ENCODE measurements at places on chromosomes 2 and 18.

GRCh38 chr2:120986898-120987650 is 251.4 kb downstream of the GLI2 start:
- no peak for DNase-seq

DNA sequence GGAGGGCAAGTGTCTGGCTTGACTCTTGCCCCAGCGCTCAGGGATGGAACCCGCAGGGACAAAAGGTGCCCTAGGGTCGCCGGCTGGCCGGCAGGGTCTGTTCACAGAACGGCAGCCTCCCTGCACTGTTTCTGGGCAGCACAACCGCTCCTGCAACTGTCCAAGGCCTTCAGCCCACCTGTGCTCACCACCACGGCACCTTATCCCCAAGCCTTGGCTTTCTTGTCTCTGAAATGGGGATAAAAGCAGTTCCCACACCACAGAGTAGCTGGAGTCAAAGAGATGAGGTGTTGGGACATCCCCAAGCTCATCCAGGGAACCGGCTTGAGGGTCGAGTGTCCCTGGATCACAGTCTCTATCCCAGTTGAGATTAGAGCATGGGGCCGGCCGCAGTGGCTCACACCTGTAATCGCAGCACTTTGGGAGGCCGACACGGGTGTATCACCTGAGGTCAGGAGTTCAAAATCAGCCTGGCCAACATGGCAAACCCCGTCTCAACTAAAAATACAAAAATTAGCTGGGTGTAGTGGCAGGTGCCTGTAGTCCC is 4.7 kb downstream of the SNORC start:
- DNase-seq, result no peak

DNA sequence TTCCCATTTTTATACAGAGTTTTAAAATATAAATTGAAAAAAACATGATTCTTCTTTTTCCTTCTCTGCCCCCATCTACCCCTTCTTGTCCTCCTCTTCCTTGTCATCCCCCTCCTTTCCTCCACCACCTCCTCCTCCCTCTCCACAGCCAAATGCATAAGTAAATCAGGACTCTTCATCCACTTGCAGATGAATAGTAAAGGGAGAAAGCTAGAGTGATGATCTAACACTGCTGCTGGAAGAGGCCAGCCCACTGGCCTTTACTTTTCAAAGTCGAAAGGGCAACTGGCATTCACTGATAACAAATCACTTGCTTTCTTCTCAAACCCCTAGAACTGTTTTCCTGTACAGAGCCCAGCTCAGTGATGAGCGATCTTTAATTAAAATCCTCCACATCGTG is 205.8 kb downstream of the PDE1A start:
- no peak for DNase-seq

GRCh38 chr2:199456383-199457146 is 1.2 kb downstream of the SATB2 start:
- no peak for DNase-seq

DNA sequence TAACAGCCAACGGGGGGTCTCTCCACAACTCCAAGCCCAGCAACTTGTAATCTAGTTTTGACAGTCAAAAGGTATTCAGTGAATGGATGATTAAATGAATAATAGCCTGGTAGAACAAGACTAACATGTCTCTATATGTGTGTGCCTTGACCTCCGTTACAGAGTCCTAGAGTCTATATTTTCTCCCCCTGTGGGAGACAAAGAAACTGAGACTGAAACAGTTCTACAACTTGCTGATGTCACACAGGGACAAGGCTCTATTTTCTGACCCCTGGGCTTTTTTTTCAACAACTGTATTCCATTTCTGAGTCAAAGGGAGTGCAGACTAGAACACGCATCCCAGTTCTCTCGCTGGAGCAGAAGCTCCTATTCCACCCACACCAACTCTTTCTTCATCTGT is 223.6 kb upstream of the AGAP1 start:
- DNase-seq, result no peak

GRCh38 chr2:191245869-191246531 is 796 bp downstream of the MYO1B start:
- DNase-seq, result no peak

GRCh38 chr18:64674694-64675093 is 525.8 kb upstream of the LINC00305 start:
- no peak for DNase-seq

DNA sequence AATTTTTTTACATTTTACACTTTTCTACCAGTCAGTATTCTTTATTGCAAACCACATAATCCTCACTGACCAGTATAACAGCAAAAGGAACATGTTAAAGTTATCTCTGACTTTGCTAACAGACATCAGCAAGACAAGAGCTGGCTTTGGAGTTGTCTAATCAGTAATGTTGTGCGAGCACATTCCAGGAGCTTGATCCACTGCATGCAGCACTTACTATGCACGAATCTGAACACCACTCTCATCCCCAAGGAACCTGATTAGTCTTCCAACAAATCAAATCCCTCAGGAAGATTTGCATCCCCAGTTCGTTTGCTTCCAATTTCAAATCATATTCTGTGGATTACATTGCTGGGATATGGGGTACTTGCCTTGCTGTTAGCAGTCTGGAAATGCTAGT is 269.3 kb upstream of the EPC2 start:
- no peak for DNase-seq

DNA sequence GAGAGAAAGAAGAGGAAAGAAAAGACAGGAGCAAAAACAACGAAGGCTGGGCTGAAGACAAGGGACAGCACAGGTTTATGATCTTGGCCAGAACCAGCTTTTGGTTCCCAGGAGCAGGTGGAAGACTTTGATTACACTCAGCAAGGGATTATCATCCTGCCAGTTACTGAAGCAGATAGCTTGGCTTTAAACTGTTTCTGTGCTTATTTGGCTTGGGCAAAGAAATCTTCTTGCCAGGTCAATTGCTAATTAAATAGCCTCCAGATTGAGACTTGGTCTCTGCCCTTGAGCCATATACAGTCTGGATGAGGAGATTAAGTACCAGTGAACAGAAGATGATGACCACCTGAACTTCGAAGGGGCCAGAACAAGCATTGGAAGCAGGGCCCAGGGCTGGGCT is 22.3 kb upstream of the GRP start:
- DNase-seq, result no peak

DNA sequence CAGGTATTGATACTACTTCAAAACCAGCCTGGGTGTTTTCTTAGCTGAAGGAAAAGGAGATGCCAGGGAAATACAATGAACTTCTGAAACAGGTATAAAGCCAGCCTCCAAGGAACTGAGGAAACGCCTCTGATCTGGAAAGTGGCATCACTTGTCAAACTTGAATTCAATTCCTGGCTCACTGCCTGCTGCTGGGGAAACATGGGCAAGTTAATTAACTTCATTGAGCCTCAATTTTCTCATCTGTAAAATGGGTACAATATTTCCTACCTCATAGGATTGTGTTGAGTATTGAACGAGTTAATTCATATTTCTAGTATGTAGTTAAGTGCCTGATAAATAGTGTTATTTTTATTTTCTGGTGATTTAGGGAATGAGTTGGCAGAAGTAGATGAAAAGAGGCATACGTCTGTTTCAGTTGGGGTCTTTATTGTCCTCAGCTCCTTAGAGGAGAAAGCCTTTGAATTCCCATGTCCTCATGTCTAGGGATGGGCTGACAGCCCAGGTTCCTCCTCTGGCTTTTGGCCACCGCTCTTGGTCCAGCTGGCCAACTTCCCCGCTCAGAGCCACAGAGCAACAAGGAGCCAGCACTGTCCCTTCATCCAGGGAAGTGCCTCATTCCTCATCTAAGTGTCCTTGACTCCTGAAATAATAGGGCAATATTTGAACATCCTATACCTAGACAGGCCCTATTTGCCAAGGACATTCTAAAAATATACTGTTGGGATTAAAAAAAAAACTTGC is 210.5 kb upstream of the GATA6 start:
- DNase-seq, result no peak

GRCh38 chr18:9827211-9827792 is 58.5 kb upstream of the TXNDC2 start:
- no peak for DNase-seq

GRCh38 chr2:153891051-153891450 is 19.3 kb downstream of the GALNT13 start:
- no peak for DNase-seq

GRCh38 chr2:24434541-24434940 is 56.5 kb upstream of the NCOA1 start:
- no peak for DNase-seq

GRCh38 chr2:1927896-1928568 is 183.7 kb upstream of the PXDN start:
- DNase-seq, result no peak

GRCh38 chr2:96204836-96205624 is 3.6 kb downstream of the STARD7 start:
- no peak for DNase-seq

- DNase-seq, result no peak
Observed at GRCh38 chr2:70946832-70947442, 11.2 kb downstream of the ATP6V1B1 start.

DNA sequence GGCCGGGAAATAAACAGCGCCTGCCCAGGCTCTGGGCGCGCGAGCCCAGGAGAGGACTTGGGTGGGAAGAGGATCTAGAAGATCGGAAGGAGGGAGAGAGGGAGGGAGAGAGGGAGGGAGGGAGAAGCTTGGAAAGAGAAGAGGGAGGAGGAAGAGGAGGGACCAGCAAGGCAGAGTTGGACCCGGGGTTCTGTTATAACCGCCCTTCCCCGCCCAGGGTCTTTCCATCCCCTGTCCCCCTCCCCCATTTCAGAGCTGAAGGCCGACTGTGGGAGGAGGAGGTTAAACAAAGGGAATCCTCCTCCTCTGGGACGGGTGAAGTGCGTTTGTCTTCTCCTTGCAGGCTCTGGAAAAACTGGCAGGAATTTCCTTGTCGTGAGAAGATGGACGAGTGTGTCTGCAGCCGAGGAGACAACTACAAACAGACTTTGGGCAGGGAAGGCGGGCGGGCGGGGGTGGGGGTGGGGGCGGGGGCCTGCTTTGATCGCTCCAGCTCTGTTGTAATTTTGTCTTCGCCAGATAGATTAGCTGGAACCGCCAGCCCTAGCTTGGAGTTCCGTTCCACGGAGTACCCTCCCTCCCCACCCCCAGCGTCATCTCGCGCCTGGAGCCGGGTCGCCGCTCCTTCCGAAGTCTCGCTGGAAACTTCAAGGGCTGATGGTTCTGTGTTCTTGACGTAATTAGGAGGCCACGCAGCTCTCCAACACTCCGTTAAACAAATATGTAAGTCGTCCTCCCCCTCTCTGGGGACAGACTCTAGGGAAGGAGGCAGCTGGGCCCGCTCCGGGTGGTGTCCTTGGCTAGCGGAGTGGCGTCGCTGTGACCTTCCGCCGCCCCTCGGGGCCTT is 6.4 kb upstream of the SP9 start:
- DNase-seq, result no peak

GRCh38 chr2:150783015-150783414 is 295.5 kb upstream of the RND3 start:
- no peak for DNase-seq

GRCh38 chr2:74415762-74416395 is 5.5 kb downstream of the C2orf81 start:
- DNase-seq, result no peak

DNA sequence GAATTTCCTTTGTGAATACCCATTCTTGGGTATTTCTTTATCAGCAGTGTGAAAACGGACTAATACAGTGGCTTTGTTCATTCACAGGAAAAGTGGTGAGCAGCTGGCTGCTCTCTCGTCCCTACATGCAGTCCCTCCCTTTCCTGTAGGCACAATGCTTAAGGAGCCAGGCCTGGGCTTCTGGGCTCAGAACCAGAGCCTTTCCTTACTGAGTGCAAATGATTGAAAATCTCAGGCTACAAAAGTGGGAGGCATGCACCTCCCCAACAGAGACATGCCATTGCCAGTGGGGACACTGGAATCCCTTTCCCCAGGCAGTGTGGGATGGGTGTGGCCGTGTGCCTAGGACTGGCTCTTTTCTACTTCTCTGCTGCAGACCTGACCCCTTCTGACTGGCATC is 61.3 kb downstream of the MCFD2 start:
- no peak for DNase-seq

- no peak for DNase-seq
Observed at GRCh38 chr18:74718312-74718711, 120.6 kb downstream of the ZNF407 start.

DNA sequence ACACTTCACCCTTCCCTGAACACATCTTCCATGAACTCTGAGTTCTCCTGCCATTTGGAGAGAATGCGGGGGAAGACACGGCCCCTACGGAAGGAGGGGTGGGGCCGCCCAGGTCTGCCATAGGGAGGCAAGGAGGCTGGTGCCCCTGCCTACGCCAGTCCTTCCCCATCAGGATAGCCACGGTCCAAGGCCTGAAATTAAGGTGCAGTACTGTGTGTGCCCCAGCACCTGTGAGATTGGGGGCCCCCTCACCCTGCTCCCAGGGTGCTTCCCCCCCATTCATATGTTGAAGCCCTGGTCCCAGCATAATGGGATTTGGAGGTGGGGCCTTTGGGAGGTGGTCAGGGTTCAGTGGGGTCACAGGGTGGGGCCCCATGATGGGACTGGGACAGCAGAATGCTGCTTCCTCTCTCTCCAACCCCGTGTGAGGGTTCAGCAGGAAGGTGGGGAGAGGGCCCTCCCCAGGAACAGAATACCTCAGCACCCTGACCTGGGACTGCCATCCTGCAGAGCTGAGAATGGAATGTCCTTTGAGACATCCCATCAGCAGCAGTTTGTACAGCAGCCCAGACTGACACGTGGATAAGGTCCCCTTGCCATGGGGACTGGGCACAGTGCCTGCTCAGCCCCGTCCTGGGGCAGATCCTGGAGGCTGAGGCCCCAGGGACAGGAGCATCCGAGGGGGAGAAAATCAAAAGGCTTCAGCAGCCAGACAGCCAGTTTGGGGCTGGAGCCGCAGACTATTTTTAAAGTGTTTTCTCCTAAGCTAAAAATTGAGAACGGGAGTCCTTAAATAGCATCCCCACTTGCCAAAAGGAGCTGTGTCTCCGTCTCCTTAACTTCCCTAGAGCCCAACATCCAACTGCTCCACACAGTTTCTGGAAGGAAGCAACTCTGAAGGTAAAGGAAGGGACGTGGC is 105.1 kb downstream of the NDUFA10 start:
- DNase-seq, result no peak

DNA sequence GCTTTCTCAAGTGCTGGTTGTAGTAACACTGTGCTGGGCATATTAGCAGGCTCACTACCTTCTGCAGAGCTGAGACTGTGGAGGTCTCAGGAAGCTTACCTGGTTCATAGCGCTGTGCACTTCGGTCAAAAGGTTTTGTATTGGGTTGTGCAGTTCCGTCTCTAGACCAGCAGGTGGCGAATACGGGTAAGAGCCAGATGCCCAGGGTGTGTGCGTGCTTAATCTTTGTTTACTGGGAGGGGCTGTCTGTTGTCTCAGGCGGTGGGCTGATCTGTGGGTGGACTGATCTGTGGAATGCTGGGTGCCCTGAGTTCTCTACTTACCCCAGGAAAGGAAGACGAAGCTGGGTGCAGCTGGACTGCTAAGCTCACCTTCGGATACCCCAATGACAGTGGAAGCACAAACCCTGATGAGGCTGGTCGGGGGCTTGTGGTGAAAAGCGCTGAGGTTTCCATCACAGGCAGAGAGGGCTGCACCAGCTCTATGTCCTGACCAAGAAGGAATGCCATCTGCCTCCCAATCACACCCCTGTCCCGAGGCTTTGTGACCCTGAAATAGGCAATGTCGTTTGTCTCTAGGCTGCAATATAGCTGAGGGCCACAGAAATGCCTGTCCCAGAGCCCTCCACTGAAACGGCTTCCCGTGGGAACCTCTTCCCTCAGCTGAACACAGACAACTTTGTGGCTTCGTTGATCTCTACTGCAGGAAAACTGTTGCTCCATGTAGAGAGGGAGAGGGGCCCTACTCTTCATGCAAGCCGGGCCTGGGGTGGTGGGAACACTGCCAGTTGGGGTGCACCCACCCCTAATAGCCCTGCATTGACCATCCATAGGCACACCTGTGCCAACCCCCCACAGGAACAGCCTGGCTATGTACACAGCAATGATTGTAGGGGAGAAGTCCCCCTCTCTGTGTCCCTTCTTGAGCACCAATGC is 45.9 kb upstream of the FAM117B start:
- DNase-seq, result no peak

- DNase-seq, result peak; percentile 4
Observed at GRCh38 chr2:193810533-193810932, 1615.8 kb upstream of the TMEFF2 start.

Measured in AG09309 (cell line).